ENCODE measurements at places on chromosomes 5 and 9.
A peak's percentile ranks its signal among the peaks of the same experiment; 100 is the strongest.

DNA sequence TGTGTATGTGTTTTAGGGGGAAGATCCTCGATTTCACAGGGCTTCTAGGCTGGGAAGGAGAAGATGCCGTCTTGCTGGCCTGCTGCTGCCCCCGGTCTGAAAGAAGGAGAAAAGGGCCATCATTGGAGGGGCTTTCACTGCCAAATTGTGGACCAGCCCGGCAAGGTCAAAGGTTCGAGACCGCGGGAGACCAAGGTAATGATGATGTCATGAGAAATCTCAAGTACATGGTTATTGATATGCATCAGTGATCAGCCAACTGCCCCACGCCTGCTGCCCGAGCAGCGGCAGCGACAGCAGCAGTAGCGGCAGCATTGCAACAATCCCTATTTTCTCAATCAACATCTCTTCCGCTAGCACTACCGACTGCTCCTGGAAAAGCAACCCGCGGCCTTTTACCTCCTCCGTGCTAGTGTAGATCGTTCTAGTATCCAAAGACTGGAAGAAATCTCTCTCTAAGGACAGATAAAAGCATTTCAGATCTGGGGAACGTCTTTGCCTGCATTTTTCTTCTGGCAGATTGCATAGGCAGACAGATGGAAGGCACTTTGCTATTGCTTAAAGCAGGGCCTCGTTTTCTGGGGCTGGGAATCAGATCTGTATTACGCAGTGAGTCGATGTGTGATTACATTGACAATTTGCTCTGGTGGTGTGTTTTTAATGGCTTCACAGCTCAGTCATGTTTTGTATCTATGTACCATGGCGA, 215.3 kb downstream of the MEF2C start:
- H3K27me3 ChIP-seq = peaks cover 30% of the 10 kb centered on the region
- H3K4me3 ChIP-seq = peak overlapping the region; percentile 45
- no peaks in the 10 kb centered on the region for H3K36me3 ChIP-seq
- no peak for DNase-seq
- no peak overlapping the region for H3K27ac ChIP-seq

GRCh38 chr5:170216257-170216864, 16.4 kb upstream of the C5orf58 start:
- no peak overlapping the region for H3K27ac ChIP-seq
- H3K4me3 ChIP-seq = no peak overlapping the region
- no peak for DNase-seq

DNA sequence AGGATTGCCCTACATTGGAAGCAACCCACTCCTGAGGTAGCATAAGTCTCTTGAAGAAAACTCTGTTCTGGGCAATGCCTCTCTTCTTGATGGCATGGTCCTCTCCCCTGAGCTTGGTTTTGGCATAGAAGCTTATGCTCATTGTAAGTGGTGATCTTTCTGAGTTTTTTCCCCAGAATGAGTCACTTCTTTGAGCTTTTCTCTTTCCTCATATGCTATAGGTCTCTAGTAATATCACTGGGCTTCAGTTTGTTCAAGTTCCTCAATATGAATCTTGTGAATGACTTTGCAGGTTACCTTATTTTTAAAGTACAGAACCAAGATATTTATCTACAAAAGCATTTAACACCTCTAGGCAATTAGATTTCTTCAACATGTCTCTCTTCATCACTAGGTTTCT, 76.5 kb upstream of the ATG10 start:
- no peak overlapping the region for H3K27ac ChIP-seq
- H3K27me3 ChIP-seq = no peaks in the 10 kb centered on the region
- H3K4me1 ChIP-seq = no peaks in the 10 kb centered on the region
- no peak for DNase-seq
- no peaks in the 10 kb centered on the region for H3K36me3 ChIP-seq

GRCh38 chr5:161446655-161447054, 99.9 kb downstream of the GABRB2 start:
- DNase-seq = no peak
- no peak overlapping the region for H3K4me3 ChIP-seq
- no peaks in the 10 kb centered on the region for H3K27me3 ChIP-seq
- H3K36me3 ChIP-seq = no peaks in the 10 kb centered on the region
- H3K27ac ChIP-seq = no peak overlapping the region

DNA sequence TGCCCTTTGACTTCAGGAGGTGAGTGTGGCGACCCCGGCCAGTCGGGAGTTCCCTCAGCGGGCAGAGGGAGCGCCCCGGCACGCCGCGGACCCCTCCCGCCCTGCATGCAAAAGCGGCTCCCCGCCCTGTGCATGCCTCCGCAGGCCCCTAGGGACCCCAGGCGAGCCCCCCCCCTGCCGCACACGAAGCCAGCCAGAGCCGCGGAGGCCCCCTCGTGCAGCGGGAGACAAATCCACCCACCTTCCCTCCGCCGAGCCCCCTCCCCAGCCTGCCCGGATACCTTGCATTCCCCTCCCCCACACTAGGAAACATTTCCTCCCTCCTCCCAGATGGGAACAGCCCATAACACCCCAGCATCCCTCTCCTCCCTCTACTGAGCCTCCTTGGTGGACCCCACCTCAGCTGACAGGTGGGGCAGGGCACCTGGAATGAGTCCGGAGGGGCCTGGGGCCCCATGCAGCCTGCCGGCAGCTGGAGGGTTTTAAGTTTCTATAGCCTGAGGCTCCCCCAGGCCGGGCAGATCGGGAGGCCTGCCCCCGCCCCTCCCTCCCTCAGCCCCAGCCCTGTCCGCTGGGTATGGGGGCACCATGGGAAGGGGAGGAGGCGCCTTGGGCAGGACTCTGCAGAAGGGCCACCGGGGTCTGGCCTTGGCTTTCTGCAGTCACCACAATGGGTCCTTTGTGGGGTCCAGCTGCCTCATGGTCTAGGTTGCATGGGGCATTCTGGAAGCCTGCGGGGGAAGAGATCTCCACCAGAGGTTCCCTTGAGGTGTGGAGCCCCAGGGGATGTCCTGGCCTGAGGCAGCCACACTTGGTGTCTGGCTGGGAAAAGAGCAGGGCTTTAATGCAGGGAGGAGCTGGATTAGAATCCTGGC, 601 bp downstream of the ERGIC1 start:
- H3K27me3 ChIP-seq = no peaks in the 10 kb centered on the region
- peaks cover 23% of the 10 kb centered on the region for H3K4me1 ChIP-seq
- peak overlapping the region; percentile 87 for H3K27ac ChIP-seq
- H3K4me3 ChIP-seq = peak overlapping the region; percentile 64

GRCh38 chr5:107572715-107573368, 97.9 kb downstream of the EFNA5 start:
- H3K27me3 ChIP-seq = no peaks in the 10 kb centered on the region
- DNase-seq = no peak
- H3K4me3 ChIP-seq = no peak overlapping the region
- peaks cover 6% of the 10 kb centered on the region for H3K4me1 ChIP-seq
- H3K36me3 ChIP-seq = no peaks in the 10 kb centered on the region

DNA sequence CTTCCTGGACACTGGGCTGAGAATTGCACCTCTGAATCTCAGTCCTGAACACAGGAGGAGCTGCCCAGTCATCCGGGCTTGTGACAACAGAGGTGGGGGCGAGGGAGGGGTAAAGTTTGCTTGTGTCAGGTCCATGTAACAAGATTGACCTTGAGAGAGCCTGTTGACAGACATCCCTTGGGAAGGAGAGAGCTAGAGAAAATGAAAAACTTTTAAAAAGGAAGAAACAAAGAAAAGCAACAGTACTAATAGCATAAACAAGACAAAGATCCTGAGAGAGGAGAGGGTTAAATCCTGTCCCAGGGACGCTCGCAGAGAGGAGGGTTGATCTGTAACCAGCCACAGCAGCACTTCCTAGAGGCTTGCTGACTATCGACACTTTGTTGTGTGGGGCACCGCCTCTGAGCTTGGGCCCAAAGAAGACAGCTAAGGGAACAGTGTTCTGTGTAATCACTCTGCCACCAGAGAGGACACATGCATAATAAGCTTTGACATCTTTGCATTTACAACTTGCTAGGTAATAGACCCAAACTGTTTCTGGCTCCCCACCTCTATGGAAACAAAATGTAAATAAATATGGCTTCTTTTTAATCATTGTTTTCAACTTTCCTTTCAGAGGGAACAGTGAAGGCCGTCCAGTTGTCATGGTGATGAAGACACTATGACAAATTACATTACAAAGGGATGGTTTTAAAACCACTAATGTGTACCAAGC, 363.7 kb downstream of the CSNK1G3 start:
- H3K4me1 ChIP-seq = no peaks in the 10 kb centered on the region
- no peak overlapping the region for H3K4me3 ChIP-seq
- DNase-seq = no peak
- H3K27ac ChIP-seq = no peak overlapping the region
- H3K36me3 ChIP-seq = no peaks in the 10 kb centered on the region

- H3K27ac ChIP-seq = no peak overlapping the region
- H3K36me3 ChIP-seq = no peaks in the 10 kb centered on the region
- no peak overlapping the region for H3K4me3 ChIP-seq
- H3K27me3 ChIP-seq = no peaks in the 10 kb centered on the region
- H3K4me1 ChIP-seq = no peaks in the 10 kb centered on the region
These were observed 81.8 kb upstream of the RASA1 start for GRCh38 chr5:87185838-87186237.

- no peak for DNase-seq
- no peaks in the 10 kb centered on the region for H3K4me1 ChIP-seq
- no peaks in the 10 kb centered on the region for H3K27me3 ChIP-seq
These were observed 281.6 kb downstream of the ADAMTS6 start for GRCh38 chr5:65199993-65200675.

- H3K27me3 ChIP-seq = no peaks in the 10 kb centered on the region
- no peak overlapping the region for H3K4me3 ChIP-seq
- peaks cover 16% of the 10 kb centered on the region for H3K4me1 ChIP-seq
- no peak overlapping the region for H3K27ac ChIP-seq
- H3K36me3 ChIP-seq = peaks cover 7% of the 10 kb centered on the region
These were observed 1.7 kb downstream of the POLR3G start for GRCh38 chr5:90476391-90476790.

- no peaks in the 10 kb centered on the region for H3K4me1 ChIP-seq
- DNase-seq = no peak
- no peak overlapping the region for H3K27ac ChIP-seq
- no peaks in the 10 kb centered on the region for H3K27me3 ChIP-seq
- H3K36me3 ChIP-seq = no peaks in the 10 kb centered on the region
- H3K4me3 ChIP-seq = no peak overlapping the region
These were observed 1025.1 kb upstream of the C9orf72 start for GRCh38 chr9:28598408-28598807.

- H3K27ac ChIP-seq = no peak overlapping the region
- no peak overlapping the region for H3K4me3 ChIP-seq
- H3K27me3 ChIP-seq = no peaks in the 10 kb centered on the region
These were observed 28.7 kb downstream of the ANKRD33B start for GRCh38 chr5:10592601-10593000.

DNA sequence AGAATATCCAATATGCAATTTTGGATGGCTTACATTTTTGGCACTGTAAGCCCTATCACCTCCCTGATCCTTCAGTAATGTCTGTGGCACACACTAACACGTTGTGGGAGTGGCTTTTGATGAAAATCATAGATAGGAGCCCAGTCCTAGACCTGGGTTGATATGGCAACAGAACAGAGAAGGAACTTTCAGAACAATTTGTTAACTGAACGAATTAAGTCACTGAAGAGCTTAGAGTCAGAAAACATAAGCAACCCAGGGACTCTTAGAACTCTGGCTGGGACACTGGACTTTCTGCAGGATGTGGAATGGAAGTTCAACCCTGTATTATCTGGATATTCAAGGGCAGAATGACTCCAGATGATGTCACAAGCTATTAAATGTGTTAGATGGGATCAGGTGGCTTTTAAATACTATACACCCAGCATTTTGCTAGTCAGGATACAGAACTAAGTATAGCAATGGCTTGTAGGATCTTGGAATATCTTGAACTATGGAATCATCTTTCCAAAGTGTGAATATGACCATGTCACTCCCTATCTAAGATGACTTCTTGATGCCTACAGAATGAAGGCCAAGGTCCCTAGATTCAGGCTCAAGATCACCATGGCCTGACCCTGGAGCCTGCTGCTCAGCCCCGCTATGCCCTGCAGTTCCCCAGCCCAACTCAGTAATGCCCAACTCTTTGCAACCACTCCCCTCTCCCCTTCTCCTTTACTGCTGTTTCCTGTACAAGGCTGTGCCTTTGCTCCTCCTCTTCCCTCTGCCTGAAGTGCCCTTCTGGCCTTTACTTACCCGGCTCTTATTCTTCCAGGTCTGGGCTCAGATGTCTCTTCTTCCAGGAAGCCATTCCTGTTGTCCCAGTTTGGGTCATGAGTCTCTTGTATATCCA, 42.8 kb downstream of the VLDLR start:
- H3K4me1 ChIP-seq = no peaks in the 10 kb centered on the region
- H3K27ac ChIP-seq = no peak overlapping the region
- DNase-seq = no peak
- H3K27me3 ChIP-seq = no peaks in the 10 kb centered on the region

DNA sequence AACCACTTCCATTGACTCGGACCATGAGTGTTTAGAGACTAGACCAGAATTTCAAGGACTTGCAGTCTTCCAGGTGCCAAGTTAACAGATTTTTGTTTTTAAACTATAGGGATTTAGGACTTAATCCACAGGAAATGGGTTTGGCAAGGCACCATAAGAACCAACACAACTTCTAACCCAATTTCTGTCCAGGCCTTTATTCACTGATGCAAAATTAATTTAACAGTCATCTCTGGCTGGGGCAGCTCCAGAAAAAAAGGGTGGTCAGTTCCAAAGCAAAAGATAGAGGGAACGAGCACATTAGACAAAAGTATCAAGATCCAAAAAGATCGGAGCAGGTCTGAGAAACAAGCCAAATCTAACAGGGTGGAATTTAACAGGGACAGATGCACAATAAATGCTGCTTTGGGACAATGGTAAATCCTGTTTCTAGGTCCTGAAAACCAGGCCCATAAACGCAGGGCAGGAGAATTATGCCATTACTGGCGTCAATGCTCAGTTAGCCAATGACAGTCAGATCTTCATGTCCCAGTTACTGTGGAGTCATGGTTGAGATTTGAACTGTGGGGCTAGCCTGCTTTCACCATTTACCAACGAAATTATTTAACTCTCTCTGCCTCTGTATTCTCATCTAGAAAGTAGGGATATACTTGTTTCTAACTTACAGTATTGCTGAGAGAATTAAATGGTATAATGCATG, 590.8 kb upstream of the BRINP1 start:
- no peak overlapping the region for H3K4me3 ChIP-seq
- no peak overlapping the region for H3K27ac ChIP-seq
- no peaks in the 10 kb centered on the region for H3K36me3 ChIP-seq
- H3K4me1 ChIP-seq = no peaks in the 10 kb centered on the region

DNA sequence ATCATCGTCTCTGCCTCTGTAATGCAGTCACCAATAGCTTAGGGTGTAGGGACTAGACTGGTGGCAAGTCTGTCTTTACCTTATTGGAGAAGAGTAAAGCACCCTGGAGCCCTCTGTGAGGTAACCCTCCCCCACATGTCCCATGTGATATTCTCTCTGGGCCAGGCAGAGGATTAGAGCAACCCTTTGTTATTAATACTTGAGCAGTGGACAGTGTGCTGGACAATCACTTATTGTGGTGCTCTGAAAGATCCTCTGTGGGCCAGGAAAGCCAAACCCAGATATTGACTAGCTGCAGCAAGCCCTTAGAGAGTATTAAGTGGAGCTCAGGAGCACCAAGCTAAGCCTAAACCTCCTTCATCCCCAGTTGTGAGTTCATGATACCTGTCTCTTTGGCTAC, 139.7 kb upstream of the RUSC2 start:
- H3K27ac ChIP-seq = no peak overlapping the region
- DNase-seq = no peak
- no peaks in the 10 kb centered on the region for H3K27me3 ChIP-seq

All from naive thymus-derived CD4-positive, alpha-beta T cell (primary cell).